ENCODE measurements at places on chromosomes 16 and 17.

DNA sequence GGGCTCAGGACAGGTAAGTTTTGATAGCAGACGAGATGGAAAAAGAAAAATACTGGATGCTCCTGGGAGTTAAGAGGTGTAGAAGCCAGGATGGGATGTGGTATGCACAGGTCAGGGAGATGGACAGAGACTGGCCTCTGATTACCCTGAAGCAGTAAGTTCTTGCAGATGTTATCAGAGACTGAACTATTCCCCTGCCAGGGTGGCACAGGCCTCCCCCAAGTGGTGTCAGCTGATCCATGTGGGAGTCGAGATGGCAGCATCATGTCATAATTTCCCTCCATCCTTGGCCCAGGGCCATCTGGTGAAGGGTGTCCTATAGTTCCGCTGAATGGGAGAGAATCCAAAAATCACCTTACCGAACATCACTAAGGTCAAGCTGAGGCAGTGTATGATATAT, 14.1 kb upstream of the NKD1 start:
- no peak for DNase-seq

- DNase-seq: no peak
Observed at GRCh38 chr16:52453644-52454043, 93.3 kb downstream of the TOX3 start.

DNA sequence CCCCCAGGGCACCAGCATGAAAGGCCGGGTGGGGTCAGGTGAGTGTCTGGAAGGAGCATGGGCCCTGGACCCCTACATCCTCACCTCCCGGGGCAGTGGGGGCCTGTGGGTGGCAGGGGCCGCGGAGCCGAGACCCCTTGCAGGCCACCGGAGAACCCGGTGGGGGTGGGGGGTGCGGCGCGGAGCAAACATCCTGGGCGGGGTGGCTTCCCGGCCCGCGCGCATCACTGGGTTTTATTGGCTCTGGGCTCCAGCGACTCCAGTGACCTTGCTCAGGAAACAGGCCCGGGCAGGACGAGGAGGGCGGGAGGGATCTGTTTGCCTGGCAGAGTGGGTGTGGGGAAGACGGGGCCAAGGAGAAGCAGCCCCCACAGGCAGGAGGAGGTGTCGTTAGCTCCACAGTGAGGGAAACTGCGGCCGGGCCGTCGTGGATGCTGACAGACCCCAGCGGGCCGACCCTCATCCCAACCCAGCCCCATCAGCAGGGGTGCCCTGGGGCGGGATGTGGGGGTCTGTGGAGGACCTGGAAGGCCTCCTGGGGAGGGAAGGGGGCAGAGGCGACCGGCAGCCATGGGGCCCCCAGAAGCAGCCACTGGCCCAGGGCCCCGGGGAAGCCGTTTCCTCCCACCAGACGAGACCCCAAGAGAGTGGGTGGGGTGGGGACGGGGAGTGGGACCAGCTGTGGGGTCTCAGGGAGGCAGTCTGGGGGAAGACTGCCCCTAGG, 10.6 kb downstream of the SSTR5 start:
- no peak for DNase-seq

DNA sequence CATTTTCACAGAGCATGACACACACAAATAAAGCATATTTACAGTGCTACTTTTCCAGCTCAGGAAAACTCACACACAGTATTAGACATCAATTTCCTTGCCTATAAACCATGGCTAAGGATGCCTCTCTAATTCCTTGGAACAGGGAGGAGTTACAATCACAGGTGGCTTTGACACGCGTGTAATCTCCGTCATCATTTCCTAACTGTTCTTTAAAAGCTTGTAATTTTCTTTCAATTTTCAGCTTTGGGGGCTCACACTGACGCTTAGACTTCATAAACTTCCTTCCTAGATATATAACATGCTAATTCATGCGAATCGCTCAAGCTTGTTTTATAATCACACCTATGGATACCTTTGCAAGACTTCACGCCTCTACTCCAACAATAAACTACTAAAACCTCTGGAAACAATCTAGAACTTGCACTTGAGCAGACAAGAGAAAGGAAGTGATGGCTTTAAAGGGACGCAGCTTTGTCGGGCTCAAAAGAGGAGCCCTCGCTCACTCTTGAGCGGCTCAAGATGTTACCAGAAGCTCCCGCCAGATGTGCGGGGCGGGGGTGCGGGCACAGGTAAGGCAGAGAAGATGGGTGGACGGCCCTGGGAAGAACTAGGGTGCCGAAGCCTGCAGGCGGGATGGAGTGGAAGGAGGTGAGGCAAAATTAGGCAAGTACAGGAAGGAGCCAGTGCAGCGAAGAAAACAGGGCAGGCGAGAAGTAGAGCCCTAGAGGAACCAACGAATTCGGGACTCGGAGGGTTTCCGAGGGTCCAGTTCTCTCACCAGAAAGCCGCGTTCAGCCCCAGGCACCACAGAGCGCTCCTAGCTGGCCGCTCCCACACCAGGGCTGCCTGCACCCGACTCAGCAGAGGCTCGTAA, 631 bp downstream of the RETREG3 start:
- DNase-seq: no peak
